PC-3 (cell line): ENCODE measurements at places on chromosomes 12 and 14. TPM values are rescaled to one million over a fixed set of nuclear protein-coding genes. Genes with fewer than 3 reads are reported as not detected.
A peak's percentile ranks its signal among the peaks of the same experiment; 100 is the strongest.

DNA sequence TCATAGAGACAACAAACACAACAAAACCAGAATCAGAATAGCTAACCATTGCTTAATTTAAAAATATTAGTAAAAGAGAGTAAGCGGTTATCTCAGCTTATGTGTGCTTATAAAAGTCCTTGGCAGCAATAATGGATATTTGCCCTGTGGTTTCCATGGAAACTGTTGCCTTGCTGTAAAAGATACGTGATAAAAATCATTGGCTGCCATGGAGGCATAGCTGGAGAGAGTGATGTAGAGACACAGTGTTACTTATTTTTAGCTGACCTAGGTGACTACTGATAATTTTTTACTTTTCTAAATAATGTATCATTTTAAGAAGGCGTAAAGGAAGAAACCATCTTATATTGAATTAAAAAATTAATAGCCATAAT is 92.9 kb downstream of the ERC1 start:
- peak; percentile 27 for DNase-seq

DNA sequence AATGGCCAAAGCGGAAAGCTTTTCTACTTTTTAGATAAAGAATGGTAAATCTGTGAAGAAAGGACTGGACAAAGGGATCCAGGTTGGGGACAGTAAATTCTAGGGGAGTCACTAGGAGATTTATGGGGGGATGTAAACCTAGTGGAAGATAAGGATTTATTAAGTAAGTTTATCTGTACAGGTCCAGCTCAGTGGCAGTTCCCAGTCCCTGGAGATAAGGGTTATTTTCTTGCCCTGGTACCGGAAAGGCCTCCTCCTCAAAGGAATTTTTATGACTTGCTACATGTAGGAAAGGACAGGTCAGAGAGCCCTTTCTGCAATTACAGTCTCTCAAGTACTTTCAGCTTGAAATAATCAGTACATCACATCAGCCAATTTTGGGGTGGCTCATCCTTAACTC is 72.6 kb upstream of the BICD1 start:
- no peak for DNase-seq

DNA sequence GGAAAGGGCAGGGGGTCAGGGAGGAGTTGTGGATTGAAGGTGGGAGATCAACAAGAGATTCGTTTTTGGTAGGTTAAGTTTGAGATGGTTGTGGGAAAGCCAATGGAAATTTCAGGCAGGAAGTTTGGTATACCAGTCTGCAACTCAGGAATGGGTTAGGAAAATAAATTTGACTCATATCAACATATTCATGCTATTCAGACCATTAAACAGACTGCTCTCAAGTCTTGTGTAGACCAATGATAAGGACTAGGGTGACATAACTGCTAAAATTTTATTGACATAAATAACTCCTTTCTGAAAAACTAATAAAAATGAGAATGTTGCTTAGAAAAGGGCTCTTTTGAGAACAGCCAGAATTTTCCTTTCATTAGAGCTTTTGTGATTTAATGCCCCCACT is 60.0 kb downstream of the PLEKHA5 start:
- no peak for DNase-seq

DNA sequence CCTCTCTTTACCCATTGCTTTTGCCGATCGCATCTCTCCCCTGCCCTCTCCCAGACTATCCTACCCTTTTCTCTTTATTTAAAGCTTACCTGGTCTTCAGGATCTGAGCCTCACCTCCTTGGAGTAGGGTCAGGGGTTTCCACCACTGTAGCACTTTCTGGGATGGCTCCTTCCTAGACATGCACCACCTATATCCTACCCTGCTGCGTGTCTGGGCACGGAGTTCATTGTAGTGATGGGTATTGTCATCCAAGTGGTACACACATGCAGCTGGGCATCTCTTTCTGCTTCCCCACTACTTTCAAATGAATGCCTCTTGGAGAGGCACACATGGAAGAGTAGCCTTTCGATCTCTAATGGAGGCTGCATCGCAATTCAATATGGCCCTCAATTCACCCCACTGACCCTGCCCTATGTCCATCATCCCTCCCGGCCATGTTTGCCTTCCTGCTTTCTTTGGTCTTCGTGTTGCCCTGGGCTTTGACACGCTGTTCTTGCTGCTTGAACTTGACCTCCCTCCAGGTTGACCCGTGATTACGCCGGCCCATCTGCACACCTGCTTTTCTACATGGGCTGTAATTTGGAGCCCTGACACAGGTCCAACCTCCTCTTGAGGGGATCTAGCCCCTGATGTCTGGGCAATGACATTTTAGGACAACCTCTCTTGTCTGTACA is 10.9 kb downstream of the SERPINA11 start:
- DNase-seq = no peak

DNA sequence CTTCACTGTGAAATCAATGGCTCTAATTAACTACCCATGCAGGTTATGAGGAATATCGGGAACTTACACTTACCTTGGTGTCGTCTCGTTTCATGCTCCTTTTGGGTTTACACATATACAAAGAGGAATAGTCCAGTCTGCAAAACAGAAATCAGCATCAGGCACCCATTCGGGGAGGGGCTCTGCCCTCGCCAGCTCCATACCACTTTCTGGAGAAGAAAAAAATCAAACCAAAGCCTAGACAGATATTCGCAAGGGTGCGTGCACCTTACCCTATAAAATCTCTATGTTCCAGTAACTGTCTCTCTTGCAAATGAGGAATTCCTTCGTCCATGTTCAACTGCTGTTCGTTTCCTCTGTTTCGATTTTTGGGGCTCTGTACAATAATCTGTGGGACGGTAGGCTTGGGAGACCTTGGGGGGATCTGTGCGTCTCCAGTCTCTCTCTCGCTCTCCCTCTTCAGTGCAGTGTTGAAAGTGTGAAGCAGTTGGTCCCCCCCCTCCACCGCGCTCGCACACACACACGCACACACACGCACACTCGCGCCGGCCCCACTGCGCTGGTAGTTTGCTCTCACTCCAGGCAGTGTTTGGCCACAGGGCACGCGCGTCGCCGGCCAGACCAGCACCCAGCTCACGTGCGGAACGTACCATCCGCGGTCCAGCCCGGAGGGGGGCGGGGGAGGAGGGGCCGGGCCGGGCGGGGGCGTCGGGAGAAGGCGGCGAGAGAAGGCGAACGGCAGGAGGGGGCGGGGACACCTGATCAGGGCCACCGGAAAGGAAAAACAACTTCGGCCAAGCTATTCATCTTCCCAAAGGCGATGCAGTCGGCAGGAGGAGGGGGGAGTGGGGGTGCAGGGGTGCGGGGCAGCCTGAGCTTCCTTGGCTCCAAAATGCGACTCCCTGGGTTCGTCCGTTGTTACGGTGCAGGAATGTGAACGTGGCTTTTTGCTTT is at the start of gene BHLHE41:
Gene BHLHE41 (minus strand): TSS at position 592 of the 954 bp plus-strand sequence. CDS start 258 bp downstream, at position 334.
- peak; percentile 93 for DNase-seq

- no peak for DNase-seq
Measured at GRCh38 chr12:85374981-85375380, 95.0 kb downstream of the ALX1 start.

DNA sequence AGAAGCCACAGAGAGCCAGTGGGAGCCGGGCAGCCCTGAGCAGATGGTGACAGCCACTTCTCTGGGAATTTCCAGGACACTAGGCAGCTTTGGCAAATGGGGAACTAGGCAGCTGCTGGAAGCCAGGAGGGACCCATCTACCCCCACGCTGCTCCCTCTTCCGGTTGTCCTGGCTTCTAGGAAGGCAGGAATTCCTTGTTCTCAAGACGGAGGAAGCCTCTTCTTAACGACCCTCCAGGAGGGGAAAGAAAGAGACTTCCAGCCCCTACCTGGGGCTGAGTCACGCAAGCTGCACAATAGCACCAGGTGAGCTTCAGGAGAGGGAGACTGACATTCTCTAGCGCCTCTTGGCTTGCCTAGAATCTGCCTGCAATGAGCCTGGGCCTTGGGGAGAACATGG is 141.5 kb downstream of the ANO2 start:
- no peak for DNase-seq

GRCh38 chr14:50331596-50331995 is 19.5 kb downstream of the DMAC2L start:
- DNase-seq = no peak

DNA sequence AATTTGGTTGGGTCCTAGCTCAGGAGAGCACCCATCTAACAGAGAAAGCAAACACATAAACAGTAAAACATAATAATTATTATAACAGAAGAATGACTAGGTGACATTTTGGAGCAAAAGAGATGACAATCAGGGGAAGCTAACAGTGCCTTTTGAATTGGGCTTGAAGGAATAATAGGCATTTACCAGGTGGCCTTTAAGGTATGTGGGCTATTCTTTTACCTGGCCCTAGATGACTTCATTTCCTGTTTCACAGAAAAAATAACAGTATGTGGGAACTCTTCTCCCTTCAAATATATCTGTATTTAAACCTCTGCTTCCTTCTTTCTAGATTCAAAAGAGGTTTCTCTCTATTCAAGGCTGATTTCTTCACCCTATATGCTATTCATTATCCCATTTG is 3.8 kb downstream of the IRAK4 start:
- DNase-seq = no peak

DNA sequence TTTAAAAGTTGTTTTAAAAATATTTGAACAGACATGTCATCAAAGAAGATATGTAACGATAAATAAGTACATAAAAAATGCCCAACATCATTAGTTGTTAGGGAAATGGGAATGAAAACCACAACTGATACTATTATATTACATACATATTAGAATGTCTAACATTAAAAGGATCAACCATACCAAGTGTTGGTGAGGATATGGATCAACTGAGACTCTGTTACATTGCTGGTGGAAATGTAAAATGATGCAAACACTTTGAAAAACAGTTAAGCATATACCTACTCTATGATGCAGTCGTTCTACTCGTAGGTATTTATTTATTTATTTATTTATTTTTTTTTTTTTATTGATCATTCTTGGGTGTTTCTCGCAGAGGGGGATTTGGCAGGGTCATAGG is 149.7 kb downstream of the BRMS1L start:
- DNase-seq = no peak

DNA sequence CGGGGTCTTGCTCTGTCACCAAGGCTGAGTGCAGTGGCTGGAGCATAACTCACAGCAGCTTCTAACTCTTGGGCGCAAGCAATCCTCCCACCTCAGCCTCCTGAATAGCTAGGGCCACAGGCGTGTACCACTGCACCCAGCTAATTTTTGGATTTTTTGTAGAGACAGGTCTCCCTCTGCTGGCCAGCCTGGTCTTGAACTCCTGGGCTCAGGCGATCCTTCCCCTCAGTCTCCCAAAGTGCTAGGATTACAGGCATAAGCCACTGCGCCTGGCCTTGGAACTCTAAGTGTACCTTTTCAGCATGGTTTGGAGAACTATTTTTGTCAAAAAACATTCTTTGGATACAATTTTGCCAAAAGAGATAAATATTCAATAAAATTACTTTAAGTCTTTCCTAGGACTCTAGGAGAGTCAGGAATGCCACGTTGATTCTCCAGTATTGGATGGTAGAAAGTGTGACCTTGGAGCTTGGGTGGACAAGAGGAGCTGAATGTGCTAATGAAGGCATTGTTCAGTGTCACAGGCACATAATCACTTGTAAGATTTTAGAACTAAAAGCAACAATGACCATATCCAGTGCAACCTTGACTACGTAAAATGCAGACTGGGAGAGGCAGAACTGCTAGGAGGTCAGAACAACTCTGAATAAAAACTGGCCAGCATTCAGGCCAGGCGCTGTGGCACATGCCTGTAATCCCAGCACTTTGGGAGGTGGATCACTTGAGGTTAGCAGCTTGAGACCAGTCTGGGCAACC is 2.8 kb downstream of the SRSF9 start:
- DNase-seq = peak; percentile 71

The MANSC4 gene
- 1.9 and 4.1 TPM in 2 replicates for total RNA-seq

The GPR84 gene
- total RNA-seq = not detected in 2 replicates

The AKAP5 gene
- total RNA-seq = 0.58 and 0.86 TPM in 2 replicates

The GLIPR1L1 gene
- total RNA-seq = not detected in 2 replicates

The GLT1D1 gene
- not detected in 2 replicates for total RNA-seq

The GPRC5D gene
- total RNA-seq = not detected in 2 replicates

The NPAS3 gene
- 0.36 and 1.2 TPM in 2 replicates for total RNA-seq
